PC-9 (cell line): ENCODE measurements at places on chromosomes 3 and 15. TPM values are rescaled to one million over a fixed set of nuclear protein-coding genes. Genes with fewer than 3 reads are reported as not detected.

- peak; percentile 7 for DNase-seq
Observed at GRCh38 chr3:197117114-197117513, 87.5 kb upstream of the MELTF start.

DNA sequence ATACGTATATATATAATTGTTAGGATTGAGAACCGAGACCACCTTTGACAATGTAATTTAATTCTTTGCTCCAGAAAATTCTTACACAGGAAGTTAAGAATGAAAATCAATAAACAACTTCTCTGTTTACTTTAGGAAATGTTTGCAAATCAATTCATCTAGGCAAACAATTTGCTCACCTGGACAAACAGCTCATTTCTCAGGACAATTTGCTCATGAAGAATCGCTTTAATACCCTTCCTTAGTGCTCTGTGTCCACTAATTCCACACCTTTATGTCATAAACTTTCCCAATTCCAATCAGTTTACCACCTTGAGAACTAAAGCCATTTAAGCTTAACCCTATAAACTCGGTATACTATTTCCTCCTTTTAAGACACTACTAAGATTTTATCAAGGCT lies 292.2 kb downstream of the BCHE start:
- DNase-seq = no peak

- DNase-seq = no peak
Observed at GRCh38 chr3:133734305-133734704, 11.9 kb upstream of the TF start.

DNA sequence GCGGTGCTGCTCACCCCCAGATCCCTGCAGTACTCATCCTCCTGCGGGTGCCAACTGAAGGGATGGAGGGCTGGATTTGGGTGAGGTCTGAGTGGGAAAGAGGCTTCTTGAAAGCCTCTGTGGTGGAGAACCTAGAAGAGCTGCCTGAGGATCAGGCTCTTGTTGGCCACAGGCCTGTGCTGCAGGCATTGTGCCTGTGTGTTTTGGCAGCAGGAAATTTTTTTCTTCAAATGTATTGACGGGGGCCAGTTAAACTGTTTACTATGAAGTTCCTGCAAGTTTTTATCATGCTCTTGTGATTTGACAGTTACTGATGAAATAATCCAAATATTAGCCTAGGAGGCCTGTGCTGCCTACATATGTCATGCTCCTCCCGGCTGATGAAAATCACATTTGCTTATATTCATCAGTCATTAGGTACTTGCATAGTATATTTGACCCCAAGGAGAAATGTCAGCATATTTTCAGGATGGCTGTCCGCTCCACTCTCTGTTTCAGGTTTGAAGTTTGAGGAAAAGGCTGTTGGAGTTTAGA lies 103.1 kb downstream of the THSD4 start:
- DNase-seq = no peak

Gene COL8A1
- total RNA-seq = 6.6 and 8.1 TPM in 2 replicates

Gene P3H2
- total RNA-seq = 20.9 and 26.2 TPM in 2 replicates

DNA sequence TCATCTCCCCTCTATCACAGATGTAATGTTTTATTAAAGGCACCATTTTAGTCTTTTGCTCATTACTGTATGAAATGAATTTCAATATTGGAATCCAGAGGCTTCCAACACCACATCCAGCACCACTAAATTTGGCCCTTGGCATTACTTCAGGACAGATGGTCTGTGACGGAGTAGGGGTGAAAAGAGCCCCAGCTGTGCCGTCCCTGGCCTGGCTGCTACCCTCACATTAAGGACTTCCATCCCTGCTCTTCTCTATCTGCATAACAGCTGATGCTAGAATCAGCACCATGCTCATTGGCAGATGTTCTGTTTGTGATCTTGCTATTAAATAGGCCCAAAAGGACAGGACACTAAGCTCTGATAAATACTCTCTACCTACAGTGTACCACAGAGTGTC lies 152.9 kb downstream of the IL1RAP start:
- no peak for DNase-seq

GRCh38 chr15:41051139-41051538 lies 64.9 kb downstream of the INO80 start:
- DNase-seq = no peak

DNA sequence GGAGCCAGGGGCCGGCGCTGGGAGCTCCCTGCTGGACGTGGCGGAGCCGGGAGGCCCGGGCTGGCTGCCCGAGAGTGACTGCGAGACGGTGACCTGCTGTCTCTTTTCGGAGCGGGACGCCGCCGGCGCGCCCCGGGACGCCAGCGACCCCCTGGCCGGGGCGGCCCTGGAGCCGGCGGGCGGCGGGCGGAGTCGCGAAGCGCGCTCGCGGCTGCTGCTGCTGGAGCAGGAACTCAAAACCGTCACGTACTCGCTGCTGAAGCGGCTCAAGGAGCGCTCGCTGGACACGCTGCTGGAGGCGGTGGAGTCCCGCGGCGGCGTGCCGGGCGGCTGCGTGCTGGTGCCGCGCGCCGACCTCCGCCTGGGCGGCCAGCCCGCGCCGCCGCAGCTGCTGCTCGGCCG lies 1.5 kb downstream of the SMAD6 start:
- DNase-seq = peak; percentile 35

GRCh38 chr3:94292151-94292550 lies 229.3 kb downstream of the NSUN3 start:
- no peak for DNase-seq
